ENCODE measurements at places on chromosomes 3 and 15.
A peak's percentile ranks its signal among the peaks of the same experiment; 100 is the strongest.

DNA sequence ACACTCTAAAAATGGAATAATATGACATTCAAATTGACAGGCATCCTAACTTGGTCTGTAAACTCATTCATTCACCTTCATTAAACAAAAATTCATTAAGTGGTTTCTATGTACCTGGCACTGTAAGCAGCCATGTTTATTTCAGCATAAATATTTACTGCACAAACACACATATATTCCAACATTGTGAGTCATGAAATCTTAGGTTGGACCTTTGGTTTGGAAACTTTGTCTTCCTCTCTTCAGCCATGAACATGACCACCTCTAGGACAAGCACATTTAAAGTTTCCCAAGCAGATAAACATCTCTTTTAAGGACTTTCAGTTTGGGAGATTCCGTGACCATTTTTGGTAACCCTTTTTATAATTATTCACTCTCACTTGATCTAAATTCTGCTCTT lies 131.8 kb downstream of the TPRG1 start:
- no peak for DNase-seq

DNA sequence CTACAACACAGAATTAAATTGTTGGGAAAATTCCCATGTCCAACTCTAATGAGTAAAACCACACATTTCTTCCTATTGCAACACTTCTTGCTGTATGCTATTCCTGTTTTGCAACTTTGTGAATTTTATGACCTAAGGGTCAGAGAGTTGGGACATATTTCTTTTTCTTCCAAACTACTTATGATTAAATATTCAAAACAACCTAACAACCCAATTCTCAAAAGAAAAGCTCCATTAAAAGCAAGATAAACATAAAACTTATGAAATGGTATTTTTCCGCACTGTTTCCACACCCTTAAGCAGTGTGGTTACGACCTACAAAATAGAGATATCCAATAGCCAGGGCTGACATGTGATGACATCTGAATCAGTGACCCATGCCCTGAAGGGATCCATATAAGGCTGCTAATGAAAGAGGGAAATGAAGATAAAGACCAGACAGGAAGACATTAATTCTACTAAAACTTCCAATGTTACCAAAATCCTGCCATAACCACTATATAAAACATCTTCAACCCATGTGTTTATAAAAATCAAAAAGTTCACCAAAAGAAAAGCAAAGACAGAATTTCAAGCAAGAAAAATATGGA lies 45.6 kb downstream of the DMXL2 start:
- no peak for DNase-seq

DNA sequence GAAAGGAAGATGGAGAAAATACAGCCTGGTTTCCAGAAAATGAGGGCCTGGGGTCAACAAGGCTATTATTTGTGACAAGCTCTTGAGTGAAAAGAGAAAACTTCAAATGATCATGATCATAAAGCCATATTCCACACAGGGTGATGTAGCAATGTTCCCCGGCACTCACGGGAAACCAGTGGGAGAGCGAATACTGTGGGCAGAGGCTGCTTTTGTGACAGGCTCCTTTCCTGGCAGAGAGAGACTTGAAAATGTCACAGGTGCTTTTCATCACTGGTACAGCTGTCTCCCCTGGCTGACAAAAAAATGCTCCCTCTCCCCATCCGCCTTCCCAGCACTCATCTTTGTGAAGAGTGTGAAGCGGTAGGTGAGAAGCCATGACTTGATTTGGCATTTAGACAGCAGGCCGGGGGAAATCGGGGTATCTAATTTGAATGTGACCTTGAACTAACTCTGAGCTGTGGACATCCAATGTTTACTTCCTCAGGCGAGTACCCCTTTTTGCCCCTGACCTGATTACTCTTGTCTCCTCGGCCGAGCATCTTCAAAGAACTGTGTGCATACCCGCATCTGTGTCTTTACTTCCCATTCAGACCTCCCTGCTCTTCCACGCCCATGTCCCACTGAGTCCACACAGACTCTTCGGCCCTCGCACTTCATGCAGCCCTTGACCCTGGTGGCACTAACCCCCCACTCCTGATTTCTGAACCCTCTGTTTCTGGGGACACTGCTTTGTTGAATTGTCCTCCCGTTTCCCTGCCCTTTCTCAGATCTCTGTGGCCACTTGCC lies 23.2 kb downstream of the CA12 start:
- no peak for DNase-seq

DNA sequence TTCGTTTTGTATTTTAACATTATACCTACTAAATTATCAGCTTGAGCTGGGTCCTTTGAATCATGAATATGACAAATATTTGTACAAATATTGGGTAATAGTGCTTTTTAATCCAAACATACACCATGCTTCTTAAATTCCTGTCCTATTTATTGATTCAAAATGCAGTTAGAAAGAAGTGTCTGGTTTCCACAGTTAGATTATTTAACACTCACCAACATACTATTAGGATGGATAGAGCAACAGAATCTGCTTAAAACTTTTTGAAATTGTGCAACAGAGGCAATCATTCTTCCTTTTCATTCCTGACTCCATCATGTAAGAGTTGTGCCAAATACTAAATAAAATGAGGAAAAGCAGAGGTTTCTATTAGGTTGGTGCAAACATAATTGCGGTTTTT lies 281.2 kb downstream of the LSAMP start:
- no peak for DNase-seq

DNA sequence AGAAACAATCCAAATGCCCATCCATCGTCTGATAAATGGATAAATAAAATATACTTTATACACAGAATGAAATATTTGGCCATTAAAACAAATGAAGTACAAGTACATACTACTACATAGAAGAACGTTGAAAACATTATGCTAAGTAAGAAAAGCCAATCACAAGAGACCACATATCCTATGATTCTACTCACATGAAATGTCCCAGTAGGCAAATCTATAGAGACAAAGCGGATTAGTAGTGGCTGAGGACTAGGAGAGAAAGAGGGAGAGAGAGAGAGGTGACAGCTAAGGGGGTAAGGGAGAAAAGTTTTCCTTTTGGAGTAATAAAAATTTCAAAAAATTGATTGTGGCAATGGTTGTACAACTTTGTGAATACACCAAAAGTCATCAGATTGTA lies 147.0 kb downstream of the GREM1 start:
- DNase-seq, result no peak

DNA sequence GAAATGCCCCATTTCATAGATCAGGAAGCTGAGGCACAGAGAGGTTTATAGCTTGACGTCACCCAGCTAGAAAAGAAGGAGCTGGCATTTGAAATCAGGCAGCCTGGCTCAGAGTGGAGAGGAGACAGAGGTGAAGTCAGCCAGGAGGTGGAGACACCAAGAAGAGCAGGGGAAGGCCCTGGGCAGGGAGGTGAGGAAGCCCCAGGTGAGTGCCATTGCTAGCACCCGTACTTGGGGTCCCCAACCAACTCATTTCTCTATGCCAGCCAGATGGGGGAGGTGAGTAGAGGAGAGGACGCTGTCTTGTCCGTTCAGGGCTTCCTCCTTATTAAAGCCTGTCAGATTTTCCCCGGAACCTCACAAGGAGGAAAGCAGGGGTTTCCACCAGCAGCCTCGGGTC lies 149.6 kb upstream of the TLE3 start:
- DNase-seq, result no peak

DNA sequence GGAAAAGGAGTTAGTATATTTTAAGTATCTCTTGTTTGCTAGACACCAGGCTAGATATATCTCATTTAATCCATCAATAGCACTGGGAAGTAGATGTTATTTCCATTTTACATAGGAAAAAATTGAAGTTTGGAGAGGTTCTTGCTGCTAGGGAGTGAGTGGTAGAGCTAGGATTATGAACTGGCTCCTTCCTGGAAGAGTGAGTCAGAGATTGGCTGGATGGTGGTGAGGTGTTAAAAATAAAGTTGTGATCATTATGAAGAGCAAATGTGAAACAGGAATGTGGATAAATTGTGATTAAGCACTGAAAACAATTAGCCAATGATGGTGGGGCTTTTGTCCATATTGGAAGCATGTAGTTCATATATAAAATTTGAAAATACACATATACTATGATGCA lies 234.2 kb downstream of the WNT5A start:
- no peak for DNase-seq

- no peak for DNase-seq
These were observed 33.3 kb downstream of the DET1 start for GRCh38 chr15:88513195-88513594.

- no peak for DNase-seq
These were observed 20.0 kb downstream of the PRKCD start for GRCh38 chr3:53181024-53181371.

GRCh38 chr3:94875149-94875548 lies 812.3 kb downstream of the NSUN3 start:
- no peak for DNase-seq

GRCh38 chr3:51954105-51954504 lies 1.1 kb upstream of the GPR62 start:
- DNase-seq, result no peak

DNA sequence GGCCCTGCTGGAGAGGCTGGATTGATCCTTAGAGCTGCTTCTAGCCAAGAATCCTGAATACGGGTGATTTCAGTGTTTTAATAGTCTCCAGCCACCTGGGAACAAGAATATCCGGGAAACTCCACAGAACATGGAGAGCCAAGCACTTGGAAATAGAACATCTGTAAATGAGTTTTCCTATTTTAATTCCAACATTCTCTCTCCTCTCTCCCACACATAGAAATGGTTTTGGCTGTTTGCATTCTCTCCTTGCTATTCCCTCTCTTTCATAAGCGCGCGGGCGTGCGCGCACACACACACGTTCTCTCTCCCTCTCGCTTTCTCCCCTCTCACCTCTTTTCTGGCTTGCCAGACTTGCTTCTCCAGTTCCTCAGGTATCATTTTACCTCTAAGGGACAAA lies 50.6 kb downstream of the GADL1 start:
- no peak for DNase-seq

GRCh38 chr15:51936105-51936478 lies 35.5 kb downstream of the LEO1 start:
- DNase-seq, result no peak

DNA sequence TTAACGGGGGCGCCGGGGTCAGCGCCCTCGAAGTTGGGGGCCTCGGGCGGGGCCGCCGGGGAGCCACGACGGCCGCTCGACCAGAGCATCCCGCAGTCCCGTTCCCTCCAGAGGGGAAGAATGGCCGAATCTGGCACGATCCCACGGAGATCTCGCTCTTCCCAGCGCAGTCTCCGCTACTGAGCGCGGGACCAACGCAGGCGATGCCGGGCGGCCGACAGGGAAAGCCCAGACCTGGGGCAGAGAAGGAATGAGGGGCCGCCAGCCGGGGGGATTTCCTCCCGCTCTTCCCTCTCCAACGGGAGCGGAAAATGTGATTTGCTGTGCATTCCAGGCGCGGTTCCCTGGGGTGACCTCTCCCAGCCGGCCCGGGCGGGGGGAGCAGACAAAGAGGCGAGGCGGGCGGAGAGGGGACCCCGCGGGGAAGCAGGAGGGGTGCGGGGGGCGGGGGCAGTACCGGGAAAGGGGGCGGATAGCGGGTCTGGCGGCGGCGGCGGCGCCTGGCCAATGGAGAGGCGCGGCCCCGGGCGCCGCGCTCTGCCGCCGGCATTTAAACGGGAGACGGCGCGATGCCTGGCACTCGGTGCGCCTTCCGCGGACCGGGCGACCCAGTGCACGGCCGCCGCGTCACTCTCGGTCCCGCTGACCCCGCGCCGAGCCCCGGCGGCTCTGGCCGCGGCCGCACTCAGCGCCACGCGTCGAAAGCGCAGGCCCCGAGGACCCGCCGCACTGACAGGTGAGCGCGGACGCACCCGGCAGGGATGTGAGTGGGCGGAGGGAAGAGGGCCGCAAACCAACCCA lies at the start of gene GREM1:
TSS of gene GREM1 (plus strand) at position 579 of the 801 bp plus-strand sequence. CDS start 12,687 bp downstream, outside the sequence.
- DNase-seq, result no peak

DNA sequence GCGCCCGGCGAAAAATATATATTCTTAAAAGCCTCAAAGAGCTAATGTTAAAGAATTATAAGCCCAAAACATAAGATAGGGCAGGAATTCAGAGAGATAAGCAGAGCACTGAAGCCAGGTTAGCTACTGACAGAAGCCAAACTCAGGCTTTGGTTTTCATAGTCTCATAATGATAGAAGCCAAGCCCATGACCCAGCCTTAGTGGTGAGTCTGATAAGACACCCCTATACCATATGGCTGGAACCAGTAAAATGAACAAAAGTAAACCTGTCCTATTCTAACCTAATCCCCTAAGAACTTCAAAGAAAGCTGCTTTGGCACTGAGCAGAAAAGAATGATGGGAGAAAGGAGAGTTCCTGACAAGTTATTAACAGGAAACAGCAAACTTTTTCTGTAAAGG lies 25.9 kb downstream of the MYO9A start:
- DNase-seq, result no peak

- DNase-seq, result no peak
These were observed 6.1 kb downstream of the GRAMD1C start for GRCh38 chr3:113844622-113845222.

DNA sequence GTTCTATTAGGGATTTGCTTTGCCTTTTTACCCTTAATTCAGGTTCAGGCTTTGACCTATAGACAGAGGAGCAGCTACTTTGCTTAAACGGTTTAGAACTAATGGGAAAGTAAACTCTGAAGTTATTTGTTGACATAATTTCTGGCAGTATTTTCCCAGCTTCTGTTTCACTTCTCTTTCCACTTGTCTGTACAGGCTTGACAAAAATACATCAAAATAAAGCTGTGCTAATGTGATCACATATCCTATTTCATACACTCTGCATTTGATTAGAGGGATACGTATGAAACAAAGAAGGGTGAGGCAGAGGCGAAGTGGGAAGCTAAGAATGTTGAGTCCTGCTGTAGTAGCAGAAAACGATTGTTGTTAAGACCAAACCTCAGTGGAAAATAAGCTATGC lies 389.1 kb upstream of the RARB start:
- no peak for DNase-seq

- no peak for DNase-seq
These were observed 64.3 kb downstream of the RLBP1 start for GRCh38 chr15:89157061-89157460.

- DNase-seq, result no peak
These were observed 287.5 kb downstream of the MAGI1 start for GRCh38 chr3:65751123-65751700.

DNA sequence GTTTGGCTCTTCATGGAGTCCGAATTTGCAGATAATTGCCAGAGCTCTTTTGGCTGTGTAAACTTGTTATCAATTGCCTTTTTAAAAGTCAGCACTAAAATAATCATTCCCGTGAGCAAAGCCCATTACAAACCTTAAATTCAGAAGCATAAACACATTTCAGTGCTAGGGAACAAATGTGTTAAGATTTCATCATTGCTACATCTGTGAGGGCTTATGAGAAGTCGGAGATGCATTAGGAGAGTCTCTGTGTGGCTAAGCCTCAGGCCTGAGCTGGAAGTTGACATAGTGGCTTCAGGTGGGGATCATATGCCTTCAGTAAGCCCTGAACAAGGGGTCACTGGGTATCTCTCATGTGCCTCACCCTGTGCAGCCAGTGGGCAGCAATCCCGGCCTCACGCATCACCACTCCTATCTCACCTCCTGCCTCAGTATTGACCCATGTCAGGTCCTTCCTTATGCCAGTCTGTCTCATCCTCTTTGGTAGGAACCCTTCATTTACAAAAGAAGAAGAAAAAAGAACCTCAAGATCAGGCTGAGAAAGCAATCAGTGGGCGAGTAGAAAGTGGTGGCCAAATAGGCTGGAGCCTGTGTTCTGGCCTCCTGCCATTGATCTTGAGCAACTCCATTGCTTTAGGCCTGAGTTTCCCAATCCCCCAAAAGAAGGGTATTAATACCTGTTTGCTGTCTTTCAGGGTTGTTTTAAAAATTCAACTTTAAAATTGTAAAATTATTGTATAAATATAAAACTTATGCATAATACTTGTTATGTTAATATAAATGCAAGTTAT lies 233.5 kb downstream of the IL20RB start:
- DNase-seq, result no peak

GRCh38 chr15:89112341-89112971 lies 24.2 kb downstream of the ABHD2 start:
- peak; percentile 34 for DNase-seq

- DNase-seq, result no peak
These were observed 23.5 kb downstream of the LSM3 start for GRCh38 chr3:14201940-14202684.
